ENCODE measurements at places on chromosomes 7 and 10. TPM values are rescaled to one million over a fixed set of nuclear protein-coding genes. Genes with fewer than 3 reads are reported as not detected.

Gene FAM171A1
- 29.0 TPM for polyA plus RNA-seq

Gene RBP4
- polyA plus RNA-seq, result 3.0 TPM

Gene ASB10
- polyA plus RNA-seq, result 4.2 TPM

Gene ICA1
- 5.9 TPM for polyA plus RNA-seq

Gene SP8
- polyA plus RNA-seq, result not detected

Gene SPDYE2
- polyA plus RNA-seq, result not detected

Gene ELOVL3
- 1.3 TPM for polyA plus RNA-seq
